Activated gamma-delta T cell treated with anti-CD3 and anti-CD28 coated beads, Interleukin-2, amount 50 U/mL, for 16 hours (primary cell): ENCODE measurements at places on chromosomes 7 and 10.

GRCh38 chr10:88920198-88920597, 32.4 kb downstream of the ACTA2 start:
- no peak for DNase-seq

DNA sequence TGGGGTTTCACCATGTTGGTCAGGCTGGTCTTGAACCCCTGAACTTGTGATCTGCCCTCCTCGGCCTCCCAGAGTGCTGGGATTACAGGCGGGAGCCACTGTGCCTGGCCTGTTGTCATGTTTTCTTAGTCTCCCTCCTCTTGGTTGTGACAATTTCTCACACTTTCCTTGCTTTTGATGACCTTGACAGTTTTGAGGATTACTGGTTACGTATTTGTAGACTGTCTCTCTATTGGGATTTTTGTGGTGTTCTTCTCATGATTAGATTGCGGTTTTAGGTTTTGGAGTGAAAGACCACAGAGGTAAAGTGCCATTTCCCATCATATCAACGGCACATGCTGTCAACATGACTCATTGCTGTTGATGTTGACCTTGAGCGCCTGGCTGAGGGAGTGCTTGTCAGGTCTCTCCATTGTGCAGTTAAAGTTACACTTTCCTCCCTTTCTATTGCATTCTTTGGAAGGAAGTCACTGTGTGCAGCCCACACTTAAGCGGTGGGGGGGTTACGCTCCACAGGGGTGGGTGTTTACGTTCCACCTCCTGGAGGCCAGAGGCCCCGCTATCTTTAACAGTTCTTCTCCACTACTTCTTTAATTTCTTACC, 10.8 kb downstream of the NEURL1 start:
- DNase-seq, result peak; percentile 10

DNA sequence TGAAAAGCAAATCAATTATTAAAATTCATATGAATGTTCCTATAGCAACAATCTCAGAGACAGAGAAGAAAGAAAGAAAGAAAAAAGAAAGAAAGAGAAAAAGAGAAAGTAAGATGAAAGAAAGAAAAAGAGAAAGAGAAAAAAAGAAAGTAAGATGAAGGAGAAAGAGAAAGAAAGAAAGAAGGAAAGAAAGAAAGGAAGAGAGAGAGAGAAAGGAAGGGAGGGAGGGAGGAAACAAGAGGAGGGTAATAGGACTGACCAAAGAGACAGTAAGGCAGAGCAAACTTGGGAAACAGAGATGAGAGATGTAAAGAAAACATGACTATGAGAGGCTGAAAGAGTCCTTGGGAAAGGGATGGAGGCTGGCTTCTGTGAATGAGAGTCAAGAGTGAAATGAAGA, 458.4 kb downstream of the SORCS1 start:
- no peak for DNase-seq

- DNase-seq, result no peak
Measured at GRCh38 chr7:2621948-2622640, 9.7 kb upstream of the TTYH3 start.

DNA sequence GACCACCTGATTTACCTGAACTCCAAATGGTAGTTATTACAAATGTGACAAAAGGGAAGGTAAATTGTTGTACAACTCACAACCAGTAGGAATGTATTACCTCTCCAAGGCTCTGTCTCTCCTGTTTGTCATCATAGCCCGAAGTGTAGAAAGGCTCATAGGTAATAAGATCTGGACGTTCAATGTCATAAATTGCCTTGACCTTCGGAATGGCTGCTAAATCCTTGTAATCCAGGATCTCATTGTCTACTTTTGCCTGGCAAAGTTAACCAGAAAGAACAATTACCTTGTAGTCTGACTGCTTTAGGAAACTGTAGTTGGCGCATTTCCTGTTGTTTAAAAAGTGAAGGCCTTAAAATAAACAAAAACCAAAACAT, 68.6 kb upstream of the AFAP1L2 start:
- no peak for DNase-seq

GRCh38 chr7:144817001-144817400, 18.9 kb downstream of the TPK1 start:
- no peak for DNase-seq

DNA sequence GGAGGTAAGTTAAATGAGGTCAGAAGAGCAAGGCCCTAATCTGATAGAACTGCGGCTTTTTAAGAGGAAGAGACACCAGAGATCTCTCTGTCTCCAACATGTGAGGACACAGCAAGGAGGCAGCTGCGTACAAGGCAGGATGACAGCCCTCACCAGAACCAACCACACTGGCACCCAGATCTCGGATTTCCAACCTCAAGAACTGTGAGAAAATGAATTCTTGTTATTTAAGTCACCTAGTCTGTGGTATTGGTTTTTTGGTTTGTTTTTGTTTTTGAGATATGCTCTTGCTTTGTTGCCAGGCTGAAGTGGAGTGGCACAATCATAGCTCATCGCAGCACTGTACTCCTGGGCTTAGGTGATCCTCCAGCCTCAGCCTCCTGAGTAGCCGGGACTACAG, 127.2 kb downstream of the DLG5 start:
- DNase-seq, result no peak

- DNase-seq, result no peak
Measured at GRCh38 chr7:85829176-85829575, 642.3 kb upstream of the SEMA3D start.

GRCh38 chr7:134446923-134447322, 12.0 kb downstream of the AKR1B1 start:
- DNase-seq, result no peak

GRCh38 chr7:77455321-77455720, 39.2 kb upstream of the GSAP start:
- DNase-seq, result no peak

- no peak for DNase-seq
Measured at GRCh38 chr10:34667177-34667576, 147.9 kb downstream of the PARD3 start.

GRCh38 chr10:34372509-34372908, 442.6 kb downstream of the PARD3 start:
- no peak for DNase-seq

DNA sequence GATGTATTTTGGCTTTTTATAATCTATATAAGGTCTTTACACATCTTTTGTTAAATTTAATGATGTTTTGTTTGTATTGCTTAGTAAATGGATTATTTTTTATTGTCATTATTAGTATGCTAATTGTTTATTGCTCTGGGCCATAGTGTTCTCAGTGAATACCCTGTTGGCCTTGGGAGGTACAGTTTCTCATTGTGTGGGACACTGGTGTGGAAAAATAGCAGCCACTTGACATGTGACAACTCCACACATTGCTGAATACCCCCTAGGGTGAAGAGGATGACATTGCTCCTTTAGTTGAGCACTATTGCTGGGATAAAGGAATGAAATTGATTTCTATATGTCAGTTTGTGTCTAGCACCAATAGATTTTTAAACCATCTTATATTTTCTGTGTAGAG, 130.9 kb downstream of the CCNY start:
- no peak for DNase-seq

DNA sequence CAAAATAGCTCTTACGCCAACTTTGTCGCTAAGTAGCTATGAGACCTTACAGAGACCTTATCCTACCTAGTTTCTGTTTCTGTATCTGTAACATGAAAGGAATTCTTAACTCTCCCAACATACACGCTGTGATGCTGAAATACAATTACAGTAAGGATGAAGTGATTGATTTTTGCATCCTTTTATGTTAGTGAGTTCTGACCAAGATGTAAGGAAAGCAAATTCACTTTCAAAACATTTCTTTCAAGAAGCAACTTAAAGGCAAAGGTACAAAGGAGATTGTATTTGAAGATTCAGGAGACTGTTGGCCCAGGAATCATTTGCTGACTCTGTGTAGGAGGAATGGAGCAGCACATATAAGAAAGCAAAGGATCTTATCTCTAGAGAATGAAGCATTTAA, 7.1 kb upstream of the ANK3 start:
- DNase-seq, result no peak

- DNase-seq, result no peak
Measured at GRCh38 chr7:47179812-47180515, 401.9 kb downstream of the TNS3 start.

GRCh38 chr10:102782673-102783551, 39.2 kb downstream of the WBP1L start:
- DNase-seq, result no peak

- DNase-seq, result no peak
Measured at GRCh38 chr10:74718208-74718607, 108.2 kb upstream of the KAT6B start.

DNA sequence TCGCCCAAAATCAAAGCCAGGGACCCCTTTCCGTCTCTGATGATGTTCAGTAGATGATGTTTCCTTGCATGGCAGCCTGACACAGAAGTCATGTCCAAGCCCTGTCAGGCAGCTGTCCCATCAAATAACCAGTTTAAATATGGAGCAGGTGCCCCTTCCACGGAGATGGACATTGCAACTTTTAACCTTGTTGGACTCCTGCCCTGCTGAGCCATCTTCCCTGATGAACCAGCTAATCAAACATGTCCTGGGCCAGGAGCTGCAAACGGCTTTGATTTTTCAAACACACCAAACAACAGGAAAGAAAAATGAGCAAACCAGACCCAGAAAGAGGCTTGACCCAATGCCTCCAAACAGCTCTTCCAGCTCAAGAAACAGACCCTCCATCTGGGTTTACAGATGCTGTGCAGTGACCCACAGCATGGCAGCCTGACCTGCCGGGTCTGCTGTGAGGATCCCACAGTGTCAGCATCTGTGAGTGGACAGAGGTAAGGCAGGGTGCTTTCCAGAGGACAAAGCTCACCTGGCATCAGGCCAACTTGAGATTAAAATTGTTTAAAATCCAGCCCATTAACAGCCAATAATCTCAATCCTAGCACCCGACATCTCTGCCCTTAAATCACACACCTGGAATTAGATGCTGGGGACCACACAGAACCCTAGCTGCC, 372.6 kb downstream of the GRID1 start:
- no peak for DNase-seq

DNA sequence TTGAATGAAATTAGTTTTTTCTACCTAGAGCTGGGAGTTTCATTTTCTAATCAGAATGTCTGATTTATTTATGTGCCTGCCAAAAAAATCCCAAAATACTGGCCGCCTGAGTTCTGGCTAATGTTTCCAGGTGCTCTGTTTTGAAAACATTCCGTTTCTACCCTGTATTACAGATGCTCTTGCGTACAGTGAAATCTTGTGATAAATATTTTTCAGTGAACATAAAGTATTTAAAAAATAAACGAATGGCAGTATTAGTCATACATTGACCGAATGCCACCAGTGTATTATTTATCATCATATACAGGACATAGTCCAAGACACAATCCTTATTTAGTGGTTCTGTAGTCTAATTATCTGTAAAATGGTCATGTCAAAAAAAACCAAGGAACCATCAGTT, 102.8 kb downstream of the KAT6B start:
- DNase-seq, result no peak

- DNase-seq, result no peak
Measured at GRCh38 chr7:139591550-139592195, 68.2 kb downstream of the CLEC2L start.

DNA sequence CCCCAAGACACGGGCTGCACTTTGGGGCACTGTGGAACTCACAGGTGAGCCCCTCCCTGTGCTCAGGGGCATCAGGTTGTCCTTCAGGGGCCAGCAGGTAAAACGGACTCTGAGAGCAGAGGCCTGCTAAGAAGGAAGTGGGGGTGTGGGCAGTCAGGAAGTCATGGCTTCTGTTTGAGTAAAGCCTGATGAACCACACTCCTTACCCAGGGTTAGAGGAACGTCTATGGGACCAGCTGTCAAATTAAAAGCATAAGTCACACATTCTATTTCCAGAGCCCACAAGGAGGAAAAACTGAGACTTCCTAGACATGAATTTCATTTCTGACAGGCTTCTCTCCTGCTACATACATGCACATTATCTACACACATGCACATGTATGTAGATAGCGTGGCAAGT, 616.4 kb downstream of the SDK1 start:
- DNase-seq, result no peak

DNA sequence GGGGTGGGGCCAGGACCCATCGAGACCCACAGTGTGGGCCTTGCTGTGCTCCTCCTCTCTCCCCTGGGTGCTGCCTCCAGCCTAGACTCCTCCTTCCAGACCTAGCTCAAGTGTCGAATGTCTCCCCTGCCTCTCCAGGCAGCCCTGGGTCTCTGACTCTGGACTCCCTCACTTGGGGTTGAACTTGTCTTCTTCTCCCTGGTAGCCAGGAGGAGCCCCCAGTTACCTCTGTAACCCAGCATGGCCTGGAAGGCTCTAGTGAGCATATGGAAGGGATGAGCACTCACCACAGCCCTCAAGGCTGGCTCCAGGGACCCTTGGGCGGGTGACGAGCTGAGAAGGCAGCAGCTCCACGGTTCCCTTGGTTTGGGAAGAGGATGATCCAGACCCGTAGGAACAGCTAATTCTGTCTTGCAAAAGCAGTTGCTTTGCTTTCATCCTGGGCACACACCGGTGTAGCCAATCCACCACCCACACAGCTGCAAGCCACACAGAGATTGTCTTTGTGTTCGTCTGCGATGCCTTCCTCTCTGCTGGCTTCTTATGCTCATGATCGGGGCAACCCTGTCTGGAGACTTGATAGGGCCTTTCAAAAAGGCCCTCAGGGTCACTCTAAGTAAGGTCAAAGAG, 52.3 kb upstream of the ANTXRL start:
- DNase-seq, result no peak

GRCh38 chr7:108417926-108418325, 38.3 kb downstream of the NRCAM start:
- DNase-seq, result no peak

DNA sequence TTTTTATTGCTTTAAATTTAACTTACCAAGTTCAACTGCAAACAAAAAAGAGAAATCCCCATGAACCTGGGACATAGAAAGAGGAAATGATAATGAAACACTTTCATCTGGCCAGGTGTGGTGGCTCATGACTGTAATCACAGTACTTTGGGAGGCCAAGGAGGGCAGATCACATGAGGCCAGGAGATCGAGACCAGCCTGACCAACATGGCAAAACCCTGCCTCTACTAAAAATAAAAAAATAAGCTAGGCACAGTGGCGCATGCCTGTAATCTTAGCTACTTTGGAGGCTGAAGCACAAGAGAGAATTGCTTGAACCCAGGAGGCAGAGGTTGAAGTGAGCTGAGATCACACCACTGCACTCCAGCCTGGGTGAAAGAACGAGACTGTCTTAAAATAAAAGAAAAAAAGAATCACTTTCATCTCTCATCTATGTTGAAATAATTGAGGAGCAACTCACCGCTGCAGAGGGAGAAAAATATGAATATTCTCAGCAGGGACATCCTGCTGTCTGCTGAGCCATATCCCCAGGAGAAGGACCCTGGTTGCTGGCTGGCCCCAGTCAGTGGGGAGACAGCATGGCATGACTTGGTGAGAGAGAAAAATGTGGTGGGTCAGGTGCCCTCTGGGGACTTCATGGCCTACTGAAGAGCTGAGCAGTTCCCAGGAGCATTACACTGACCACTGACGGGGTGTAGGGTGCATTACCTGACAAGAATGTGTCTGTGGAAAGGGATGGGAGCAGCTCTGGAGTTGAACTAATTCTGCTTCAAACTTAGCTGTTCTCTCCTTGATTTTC, 22.8 kb upstream of the TARP start:
- DNase-seq, result no peak
